ENCODE measurements at places on chromosomes 16 and 17.

- DNase-seq, result no peak
Observed at GRCh38 chr16:24493821-24494220, 45.5 kb upstream of the RBBP6 start.

DNA sequence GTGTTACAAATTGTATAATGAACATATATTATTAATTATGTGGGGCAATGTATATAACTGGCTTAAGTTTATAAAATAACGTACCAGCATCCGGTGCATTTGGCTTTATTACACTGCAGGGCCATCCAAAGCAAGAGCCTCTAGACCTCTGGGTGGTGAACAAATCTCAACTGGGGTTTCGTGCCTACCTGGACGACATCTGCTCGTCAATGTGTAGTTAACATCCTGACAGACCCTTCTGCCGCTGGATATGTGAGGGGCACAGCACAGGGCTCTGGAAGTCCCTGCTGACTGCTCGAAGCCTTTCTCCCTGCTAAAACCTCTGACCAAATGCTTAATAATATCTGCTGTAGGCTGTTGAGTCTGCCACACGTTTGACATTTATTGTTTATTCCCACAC lies 2.3 kb downstream of the TMEM186 start:
- DNase-seq, result no peak

DNA sequence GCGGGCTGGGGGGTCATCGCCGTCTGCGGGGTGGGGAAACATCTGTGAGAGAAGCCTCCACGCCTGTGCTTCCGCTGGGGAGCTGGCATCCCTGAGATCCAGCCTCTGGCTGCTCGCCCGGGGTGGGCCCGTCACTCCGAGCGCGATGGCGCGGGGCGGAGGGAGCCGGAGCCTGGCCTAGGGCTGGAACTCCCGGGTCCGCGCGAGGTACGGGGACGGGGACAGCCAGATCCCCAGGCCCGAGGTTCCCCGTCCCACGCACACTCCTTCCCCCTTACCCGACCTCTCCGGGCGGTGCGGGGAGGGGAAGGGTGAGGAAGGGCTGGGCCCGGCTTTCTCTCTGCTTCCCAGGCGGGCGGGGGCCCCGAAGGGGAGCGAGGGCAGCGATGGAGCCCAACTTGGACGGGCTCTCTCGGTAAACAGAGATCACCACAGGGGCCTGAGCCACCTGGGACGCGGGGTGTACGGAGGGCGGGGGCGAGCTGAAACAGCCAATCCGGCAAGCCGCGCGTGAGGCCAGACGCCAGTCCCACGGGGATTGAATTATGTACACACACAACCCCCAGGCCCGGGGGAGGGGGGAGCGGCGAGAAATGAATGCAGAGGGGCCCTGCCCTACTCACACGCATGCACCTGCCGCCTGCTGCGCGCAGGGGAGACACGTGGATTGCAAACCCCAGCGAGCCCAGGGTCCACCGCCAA lies at the start of gene SLC16A11:
SLC16A11 (minus strand) TSS at position 596 of the 702 bp plus-strand sequence; CDS start at position 17, 579 bp downstream.
- no peak for DNase-seq

GRCh38 chr16:19677402-19677801 lies 40.6 kb downstream of the KNOP1 start:
- DNase-seq, result no peak

DNA sequence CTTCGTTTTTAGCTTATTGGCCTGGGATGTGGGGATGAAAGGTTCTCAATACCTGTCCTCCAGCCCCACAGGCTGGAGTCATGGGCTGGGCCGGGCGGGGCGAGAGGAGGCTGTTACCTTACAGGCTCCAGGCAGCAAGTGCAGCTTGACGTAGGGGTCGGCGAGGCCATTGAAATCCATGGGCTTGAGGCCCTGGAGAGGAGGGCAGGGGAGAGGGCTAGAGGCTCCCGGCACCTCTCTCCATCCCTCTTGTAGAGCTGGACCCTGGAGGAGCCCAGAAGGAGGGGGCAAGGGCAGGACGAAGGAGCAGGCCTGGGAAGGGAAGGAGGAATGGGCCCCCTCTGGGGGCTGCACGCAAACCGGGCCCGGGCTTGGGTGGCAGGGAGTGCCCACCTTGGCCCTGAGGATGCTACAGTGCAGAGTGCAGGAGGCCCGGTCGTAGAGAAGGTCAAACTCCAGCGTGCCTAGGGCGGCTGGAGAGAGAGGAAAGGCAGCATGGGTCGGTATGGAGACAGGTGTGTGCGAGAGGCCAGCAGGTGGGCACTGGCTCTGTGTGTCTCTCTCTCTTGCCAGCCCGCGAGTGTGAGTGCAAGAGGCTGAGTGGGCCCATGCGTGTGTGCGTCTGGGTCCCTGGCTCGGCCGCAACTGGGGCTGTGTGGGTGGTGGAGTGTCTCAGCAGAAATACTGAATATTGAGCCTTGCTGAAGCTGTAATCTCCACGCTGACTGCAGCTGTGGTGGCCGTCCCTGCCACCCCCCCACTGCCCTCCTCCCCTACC lies 1.6 kb downstream of the DOC2A start:
- DNase-seq, result no peak

All from activated CD4-positive, alpha-beta T cell treated with anti-CD3 and anti-CD28 coated beads for 24 hours (primary cell).